ENCODE measurements at places on chromosomes 11 and 22.

DNA sequence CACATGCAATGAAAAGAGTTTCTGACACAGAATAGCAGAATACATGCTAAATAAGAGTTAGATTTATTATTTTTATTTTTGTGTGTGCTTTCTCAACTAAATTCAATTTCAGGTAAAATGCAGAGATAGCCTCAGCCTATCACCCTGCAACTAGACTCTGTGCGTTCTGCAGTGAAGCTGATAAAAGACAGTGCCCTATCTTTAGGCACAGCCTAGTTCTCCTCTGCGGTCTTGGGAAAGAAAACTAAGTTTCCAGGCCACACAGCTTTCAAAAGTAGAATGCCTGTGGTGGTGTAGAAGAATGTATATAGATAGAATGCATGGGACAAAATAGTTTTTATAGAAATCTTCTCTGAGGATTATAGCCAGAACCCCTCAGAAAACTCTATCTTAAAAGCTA, 12.0 kb upstream of the MMP1 start:
- no peak for DNase-seq

DNA sequence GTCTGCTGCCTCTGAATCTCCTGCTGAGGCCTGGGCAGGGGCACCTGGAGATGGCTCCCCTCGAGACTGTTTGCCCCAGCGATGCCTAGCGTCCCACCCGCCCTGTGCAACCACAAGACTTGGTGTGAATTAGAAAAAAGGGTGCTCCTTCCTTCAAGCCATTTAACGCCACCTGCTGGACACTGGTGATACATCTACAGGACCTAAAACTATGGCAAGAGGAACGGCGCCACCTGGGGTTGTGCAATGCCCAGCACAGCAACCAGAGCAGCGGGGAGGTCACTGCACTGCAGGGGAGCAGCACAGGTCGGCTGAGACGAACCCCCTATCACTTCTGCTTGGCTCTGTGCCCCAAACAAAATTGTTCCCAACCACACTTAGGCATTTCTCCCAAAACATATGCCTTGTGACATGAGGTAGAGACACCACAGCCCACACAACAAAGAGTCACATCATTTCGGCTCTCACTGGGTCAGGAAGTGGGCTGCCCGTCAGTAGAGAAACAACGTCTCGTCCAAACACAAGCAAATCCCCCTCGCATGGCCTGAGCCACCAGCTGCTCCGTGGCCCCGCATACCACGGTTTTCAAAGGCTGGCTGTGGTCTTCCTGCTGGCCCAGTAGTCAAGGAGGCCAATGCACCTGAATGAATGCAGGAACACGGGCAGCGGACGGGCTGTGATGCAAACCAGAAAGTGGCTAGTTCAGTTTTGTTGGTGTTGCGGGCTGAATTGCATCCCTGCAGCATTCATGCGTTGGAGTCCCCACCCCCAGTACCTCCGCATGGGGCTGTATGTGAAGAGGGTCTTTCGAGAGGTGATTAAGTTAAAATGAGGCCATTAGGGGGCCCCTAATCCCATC, 171.9 kb downstream of the SHANK2 start:
- DNase-seq, result peak; percentile 61

DNA sequence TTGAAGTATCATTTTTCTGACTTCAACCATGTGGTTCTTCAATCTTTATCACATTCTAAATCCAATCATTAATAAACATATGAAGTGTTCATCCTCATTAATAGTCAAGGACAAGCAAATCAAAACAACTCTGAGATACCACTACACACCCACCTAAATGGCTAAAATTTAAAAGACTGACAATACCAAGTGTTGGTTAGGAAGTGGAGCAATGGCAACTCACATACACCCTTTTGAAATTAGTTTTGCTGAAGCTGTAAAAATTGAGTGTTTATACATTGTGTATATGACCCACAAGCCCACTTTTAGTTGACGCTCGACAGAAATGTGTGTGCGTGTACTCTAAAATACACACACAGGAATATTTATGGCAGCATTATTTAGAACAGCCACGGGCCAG, 36.7 kb upstream of the LMO2 start:
- no peak for DNase-seq

GRCh38 chr22:22921575-22921974, 34.0 kb downstream of the IGLL5 start:
- no peak for DNase-seq

DNA sequence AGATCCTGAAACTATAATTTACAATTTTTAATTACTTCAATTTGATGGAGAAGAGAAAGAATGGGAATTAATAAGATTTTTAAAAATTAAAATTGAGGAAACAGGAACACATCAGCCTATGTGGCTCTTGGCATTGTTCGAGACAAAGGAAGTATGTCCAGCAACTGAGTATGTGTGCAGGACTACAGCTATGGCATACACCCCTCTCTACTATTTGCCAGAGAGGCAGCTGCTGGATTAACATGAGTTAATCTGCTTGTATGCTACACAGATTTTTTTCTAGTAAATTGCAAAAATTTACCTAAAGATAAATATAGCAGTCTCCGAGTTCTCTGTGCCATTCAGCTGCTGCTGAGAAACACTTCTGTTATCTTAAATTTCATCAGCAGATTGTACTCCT, 70.6 kb downstream of the PHF21A start:
- DNase-seq, result no peak

- peak; percentile 25 for DNase-seq
Measured at GRCh38 chr22:23218867-23219251, 38.5 kb downstream of the BCR start.

- no peak for DNase-seq
Measured at GRCh38 chr22:41015003-41015402, 63.8 kb downstream of the RBX1 start.

GRCh38 chr22:20298110-20298802, 21.6 kb downstream of the DGCR6L start:
- no peak for DNase-seq

DNA sequence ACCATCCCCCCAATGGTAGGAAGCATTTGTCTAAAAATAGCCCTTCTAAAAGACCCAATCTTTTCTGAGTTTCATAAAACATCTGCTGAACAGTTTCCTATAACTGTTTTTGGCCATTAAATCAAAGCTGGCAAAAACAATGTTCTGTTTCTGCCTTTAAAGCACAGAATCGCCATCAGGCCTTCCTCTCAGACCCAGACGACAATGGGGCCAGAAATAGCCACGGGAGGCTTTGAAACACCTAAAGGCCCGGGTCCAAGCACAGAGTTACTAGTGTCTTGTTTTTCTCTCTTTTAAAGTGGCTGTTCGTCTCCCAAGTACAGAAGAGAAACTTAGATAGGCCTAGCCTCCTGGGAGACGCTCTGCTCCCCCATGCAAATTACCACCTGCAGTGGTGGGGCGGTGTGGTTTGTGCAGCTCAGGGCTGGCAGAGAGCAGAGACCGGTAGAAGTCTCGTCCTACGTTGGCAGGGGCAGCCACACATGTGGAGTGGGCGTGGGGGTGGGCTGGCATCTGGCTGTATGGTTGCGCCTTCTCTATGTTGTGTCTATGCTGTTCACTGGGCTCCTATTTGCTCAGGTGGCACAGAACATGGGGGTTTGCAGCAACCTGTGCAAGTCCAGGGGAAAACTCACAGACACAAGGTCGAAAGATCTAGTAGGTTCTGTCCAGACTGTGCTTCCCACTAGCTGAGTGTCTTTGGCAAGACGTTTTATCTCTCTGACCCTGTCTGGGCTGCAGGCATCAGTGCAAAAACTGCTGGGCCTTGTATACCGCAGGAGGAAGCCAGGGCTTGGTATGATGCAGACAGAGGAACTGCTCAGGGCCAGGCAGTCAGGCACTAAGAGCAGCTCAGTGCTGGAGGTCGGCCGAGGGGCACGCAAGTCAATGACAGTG, 23.6 kb upstream of the ETS1 start:
- DNase-seq, result no peak

DNA sequence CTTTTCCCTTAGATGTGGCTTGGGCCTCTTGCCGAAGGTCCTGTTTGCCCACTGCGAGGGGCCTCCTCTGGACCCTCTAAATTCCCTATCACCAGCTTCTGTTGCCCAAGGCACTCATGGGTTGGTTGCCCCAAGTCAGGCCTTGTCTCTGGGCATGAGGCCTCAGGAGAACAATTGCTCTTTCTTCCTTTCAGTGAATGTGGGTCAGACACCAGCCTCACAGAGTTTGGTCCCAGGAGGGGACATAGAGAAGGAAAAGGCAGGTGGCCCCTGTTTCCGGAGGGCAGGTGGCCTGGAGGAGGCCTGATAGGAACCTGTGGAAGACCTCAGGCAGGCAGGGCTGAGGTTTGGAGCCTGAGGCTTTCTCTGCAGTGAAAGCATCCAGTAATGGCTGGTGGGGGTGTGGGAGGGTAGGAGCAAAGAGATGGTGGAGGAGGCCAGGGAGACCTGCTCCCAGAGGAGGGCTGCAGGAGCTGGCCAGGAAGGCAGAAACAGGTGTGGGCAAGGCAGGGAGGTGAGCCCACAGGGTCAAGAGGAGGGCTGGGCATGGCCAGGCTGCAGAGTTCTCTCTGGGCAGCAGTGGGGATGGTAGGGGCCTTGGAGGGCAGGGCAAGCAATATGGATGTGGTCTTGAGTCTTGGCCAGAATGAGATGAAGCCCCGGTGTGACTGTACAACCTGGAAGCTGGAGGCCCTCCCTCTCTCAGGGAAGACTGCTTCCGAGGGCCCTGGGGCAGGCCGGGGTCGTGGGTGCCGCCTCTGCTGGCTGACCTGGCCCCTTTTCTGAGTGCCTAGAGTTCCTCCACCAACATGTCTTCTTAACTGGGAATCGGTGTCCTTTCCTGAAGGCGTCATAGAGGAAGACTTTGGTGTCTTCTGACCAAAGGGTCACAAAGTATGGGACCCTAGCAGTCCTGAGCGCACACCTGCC, 28.0 kb upstream of the LMO1 start:
- DNase-seq, result no peak

DNA sequence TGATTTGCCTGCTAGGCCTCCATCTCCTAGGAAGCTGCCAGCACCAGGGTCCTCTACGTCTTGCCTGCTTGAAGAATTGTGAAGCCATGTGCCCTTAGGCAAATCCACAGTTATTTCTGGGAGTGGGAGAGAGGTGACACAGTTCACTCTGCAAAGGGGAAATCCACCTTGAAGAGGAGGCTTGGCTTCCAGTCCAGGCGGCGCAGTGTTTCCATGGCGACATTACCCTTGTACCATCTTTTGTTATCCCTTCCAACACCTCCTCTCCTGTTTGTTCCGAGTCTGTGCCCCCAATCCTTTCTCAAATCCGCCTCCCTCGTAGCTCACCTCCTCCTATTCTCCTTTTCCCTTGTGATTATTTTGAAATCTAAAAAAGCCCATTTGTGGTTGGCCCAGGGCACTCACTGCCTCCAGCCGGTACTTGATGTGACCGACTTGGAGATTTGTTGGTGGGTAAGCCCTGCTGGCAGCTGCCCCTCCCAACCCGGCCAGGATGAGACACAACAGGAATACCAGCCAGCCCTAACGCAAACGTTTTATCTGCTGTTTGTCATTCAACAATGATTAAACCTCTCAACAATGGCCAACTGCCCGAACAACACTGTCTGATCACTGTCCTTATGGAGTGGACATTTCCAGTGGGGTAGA, 18.4 kb downstream of the SYT13 start:
- peak; percentile 21 for DNase-seq

DNA sequence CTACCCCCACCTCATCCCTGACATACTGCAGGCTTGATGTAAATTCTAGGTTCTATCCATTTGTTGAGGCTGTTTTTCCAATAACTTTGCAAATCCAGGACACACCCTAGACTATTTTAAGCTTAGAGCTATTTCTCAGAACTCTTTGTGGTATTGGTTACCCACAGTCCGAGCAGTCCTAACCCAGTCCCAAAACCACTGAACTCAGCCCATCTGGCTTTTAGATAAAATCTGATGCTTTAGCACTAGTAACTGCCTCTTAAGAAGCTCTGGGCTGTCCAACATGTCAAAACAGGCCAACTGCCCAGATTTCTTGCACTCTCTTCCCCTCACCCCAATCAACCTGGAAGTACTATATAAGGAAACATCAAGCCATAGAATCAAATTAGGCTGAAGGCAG, 344.4 kb upstream of the CADM1 start:
- peak; percentile 93 for DNase-seq

GRCh38 chr22:39991159-39991860, 3.4 kb upstream of the FAM83F start:
- DNase-seq, result no peak

DNA sequence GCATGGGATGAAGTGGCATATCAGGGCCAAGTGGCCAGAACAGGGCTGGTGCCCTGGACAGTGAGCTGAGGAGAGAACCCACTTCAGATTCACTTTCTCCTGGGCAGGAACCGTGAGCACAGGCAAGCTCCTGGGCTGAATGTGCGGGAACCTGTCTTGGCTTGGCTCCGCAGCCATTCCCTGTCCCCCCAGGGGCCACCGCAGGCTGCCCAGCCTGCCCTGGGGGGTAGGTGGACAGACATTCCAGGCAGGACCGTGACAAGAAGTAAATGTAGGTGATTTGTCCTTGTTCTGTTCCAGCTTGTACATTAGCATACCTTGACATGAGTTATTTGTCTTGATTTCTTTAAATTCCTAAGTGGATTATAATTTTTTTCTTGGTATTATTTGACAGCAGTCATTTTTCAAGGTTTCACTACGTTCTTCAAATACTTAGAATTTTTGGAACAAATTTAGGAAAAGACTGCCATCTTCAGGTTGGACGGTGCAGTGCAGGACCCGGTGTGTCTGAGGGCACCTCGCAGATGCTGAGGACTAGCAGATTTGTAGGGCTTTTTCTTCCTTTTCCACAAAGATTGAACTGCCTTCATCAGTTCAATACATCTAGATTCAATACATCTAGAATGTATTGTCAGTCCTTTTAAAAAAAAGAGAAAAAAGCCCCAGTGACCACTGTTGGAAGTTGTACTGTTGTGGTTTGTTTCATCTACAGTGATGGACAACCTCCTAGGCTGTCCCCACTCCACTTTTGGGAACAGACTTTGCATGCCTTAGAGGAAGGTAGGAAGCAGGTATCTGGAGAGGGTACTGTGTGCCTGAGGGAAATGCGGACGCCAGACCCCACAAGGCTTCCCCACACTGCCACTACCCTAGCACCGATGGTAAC, 115.1 kb upstream of the RASSF10 start:
- DNase-seq, result peak; percentile 39

DNA sequence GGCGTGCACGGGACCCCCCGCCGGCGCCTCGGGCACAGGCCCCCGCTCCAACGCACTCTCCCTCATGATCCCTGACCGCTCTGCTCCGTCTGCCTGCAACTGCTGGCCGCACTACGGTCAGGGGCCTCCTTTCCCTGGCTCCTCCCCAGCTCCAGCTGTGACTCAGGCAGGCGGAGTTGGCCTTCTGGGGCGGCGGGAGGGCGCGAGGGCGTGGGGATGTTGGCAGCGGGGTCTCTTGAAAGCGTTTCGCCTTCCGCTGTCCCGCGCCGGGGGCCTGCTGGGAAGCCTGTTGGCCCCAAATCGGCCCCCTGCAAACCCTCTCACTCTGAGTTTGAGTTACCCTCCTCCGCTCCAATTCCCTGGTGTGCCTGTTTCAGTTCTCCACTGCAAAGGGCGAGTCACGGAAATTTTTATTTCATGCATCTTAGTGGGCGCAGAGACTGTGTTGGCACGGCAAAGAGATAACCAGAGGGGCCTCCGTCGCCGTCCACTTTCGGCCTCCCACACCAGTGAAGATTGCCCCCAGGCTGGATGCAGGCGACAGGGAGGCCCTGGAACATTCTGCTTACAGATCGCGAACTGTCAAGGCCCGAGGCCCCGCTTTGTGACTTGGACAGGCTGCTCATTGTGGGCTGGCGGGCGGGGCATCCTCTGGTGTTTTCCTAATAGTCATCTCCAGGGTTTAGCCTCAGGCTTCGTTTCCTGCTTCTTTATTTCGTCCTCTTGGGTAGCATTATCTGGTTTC, at the start of gene CAVIN3:
Gene CAVIN3, minus strand, starts transcription at position 91 of the 745 bp plus-strand sequence. Its CDS starts 25 bp downstream, at position 66.
- DNase-seq, result peak; percentile 96

- DNase-seq, result peak; percentile 39
Measured at GRCh38 chr11:114563077-114563476, 3.4 kb upstream of the NXPE1 start.

All from RPMI7951 (cell line).